ENCODE measurements at places on chromosomes 5 and 9.

- no peak for DNase-seq
Observed at GRCh38 chr5:35753500-35753899, 103.2 kb upstream of the IL7R start.

GRCh38 chr9:89854715-89855475 is 250.1 kb downstream of the GADD45G start:
- DNase-seq, result no peak

DNA sequence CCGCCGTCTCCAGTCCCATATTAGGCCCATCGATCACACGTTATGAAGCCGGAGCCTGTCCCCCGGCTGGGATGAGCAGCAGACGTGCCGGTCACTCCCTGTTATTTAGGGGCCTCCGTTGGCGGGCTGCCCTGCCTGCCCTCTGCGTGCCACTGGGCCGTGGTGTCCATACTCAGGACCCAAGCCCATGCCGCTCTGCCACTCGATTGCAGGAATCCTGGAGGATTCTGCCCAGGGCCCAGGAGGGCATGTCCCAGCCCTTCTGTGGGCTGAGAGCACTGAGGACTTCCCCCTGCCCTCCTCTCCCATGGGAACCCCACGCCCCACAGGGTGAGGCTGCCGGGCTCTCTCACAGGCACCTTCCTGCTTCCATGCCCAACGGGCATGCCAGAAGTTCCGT is 19.6 kb upstream of the LAMC3 start:
- no peak for DNase-seq

DNA sequence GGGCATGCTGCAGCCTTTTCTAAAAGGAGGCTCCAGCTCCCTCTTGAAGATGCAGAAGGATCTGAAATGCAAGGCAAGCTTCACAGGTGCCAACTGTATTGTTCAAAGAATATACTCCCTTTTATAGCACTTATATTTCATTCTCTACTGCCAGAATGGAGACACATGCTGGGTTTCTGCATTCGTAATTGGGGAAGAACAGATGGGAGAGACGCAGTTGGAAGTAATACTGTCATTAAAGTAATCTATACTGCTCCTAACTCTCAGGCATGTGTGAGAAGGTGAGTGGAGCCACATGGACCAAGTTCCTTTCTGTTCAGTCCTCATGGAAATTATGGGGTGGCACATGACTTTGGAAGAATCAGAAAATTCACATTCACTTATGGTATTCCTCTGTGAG is 226.4 kb downstream of the TRIM32 start:
- no peak for DNase-seq

DNA sequence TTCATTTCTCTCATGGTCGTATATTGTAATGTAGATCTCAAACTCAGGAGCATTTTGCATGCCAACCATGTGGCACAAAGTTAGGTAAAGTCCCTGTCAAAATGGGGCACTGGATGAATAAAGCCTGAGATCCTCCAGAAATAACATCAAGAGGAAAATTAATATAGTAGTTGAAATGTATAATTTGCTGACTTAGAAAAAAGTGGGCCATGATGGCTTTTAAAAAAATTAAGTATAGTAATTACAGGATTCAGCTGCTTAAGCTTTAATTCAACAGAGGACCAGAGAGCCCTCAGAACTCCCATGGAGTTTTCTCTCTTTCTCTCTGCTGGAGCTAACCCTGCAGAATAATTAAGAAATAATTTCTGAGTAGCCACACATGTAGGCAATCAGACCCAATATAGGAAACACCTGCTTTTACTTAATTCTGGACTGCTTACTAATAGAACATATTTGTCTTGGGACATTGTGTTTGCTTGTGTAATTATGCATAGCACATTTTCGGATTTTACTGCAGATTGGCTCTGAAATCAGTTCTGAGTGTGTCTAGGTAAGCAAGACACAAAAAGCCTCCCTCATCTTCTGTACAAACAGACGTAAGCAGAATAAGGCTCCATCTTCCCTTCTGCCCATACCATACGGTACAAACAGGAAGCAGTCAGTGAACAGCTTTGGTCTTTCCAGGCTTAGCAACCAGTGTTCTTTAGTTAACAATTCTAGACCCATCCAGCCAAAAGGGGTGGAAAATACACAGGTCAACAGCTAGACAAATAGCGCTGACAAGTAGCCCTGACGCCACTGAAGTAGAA is 26.5 kb upstream of the PCSK1 start:
- DNase-seq, result no peak

- no peak for DNase-seq
Observed at GRCh38 chr9:114449236-114449635, 56.0 kb downstream of the WHRN start.

DNA sequence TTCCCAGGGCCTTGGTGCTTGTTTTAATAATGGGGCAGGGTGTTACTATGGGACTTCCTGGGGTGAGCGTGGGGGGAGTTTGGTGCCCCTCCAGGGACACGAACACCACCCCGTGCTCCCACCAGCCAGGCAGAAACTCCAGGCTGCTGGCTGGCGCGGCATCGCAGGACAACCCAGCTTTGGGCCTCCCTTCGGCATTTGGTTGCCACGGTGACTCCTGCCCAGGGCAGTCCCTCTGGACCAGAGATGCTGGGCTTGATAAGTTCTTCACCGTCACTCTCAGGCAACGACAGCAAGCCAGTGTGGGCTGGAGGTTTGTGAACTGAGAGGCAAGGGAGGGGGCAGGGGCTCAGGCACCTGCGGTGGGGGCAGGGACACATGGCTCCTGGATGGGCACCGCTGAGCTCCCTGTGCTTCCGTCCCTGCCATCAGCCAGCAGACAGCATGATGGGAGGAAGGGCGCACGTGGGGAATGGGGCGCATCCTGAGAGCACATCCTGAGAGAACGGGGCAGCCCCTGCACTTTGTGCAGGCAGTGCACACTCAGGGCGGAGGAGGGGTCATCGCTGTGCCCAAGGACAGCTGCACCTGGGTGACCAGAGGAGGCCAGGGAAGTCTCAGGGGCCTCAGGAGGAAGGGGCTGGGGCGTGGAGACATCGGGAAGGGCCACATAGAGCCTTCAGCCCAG is 116.4 kb downstream of the RXRA start:
- DNase-seq, result no peak

DNA sequence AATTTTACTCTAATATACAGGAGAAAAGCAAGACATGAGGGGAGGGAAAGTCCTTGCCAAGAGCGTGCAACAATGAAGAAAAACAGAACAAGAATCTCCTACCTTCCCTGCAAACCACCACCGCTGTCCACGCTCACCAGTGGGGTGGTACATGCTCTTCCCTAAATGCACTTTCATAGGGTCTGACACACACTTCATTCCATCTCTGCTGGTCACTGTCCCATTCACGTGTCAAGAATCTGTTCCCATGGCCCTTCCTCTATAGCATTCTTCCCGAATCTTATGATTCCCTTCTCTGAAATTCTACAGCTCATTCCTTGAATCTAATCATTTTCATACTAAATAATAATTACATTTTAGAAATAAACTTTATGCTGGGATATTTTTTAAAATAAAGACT is 11.4 kb upstream of the DNAH5 start:
- no peak for DNase-seq

GRCh38 chr5:43314724-43315123 is 1.5 kb upstream of the HMGCS1 start:
- DNase-seq, result no peak

- no peak for DNase-seq
Observed at GRCh38 chr5:118692811-118693342, 295.5 kb downstream of the DTWD2 start.

DNA sequence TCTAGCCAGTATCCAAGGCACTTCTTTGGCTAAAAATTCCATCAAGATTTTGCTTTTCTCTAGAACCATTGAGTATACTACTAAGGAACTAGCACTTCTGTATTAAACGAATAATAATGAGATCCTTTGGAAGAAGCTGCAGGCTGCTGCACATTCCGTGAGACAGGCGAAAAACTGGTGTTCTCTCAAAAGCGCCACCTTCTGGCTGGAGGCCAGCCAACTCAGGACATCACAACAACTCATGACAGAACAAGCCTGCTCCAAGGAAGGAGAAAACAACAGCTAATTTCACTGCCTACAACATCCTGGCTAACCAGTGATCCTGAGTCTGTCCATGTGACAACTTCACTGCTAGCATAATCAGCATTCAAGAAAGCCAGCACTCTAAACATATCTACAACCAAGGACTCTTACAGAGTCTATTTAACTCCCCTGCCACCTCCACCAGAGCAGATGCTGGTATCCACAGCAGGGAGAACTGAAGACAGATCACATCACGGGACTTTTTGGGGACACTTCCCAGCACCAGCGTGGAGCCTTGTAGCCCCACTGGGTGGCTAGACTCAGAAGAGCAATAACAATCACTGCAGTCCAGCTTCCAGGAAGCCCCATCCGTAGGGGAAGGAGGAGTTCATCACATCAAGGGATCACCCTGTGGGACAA is 150.5 kb downstream of the YTHDC2 start:
- DNase-seq, result no peak

DNA sequence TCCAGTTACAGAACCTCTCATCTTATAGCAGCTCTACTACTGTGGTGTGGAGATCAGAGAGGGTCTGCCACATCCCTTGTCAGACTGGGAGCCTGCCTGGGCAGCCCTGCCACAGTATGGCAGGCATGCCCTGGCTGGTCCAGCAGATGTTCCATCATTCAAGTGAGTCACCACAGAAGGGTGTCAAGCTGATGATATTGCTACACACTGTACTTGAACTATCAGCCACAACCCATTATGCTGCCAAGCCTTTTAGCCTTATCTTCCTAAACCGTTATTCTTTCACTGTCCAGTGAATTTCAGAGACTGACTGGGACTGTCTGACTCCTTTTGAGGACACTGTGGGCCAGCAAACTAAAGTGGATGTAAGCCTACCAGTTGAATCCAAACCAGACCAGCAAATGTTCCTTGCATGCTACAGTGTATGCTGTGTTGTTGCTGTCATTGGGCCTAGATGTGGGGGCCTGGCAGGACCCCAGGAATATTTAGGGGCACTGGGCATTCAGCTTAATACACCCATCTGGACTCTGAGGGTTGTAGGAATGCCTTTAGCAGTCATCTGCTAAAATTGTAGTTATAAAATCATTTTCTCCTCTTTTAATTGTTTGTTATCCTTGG is 202.6 kb downstream of the NR3C1 start:
- DNase-seq, result peak; percentile 33

DNA sequence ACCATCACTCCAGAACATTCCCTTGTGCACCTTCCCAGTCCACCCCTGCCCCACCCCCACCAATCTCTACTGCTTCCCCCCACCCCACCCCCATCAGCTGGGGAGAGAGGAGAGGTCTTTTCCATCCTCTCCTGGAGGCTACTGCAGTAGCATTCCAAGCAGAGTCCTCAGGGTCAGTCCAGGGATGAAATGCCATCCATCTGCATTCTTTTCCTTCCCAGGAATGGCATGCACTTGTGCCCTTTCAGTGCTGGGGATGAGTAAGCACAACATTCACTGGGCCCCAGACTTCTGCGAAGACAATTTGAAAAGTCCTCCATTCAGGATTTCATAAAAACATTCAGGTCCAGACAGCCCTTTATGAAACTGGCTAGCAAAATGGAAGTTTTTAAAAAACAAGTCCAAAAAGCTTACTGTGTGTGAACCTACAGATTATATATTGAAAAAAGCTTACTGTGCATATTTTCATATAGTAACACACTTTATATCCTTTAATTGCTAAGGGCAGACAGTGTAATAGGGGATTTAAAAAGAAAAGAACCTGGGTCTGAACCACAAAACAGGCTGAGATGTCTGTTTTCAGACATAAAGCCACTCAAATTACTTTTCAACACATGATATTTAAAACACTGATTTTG is 50.0 kb upstream of the GOLPH3 start:
- no peak for DNase-seq

GRCh38 chr5:128111818-128112448 is 28.4 kb downstream of the SLC12A2 start:
- no peak for DNase-seq

- DNase-seq, result peak; percentile 79
Observed at GRCh38 chr5:144205141-144205551, 34.5 kb downstream of the KCTD16 start.

GRCh38 chr5:5487585-5488360 is 65.3 kb downstream of the ICE1 start:
- DNase-seq, result no peak

DNA sequence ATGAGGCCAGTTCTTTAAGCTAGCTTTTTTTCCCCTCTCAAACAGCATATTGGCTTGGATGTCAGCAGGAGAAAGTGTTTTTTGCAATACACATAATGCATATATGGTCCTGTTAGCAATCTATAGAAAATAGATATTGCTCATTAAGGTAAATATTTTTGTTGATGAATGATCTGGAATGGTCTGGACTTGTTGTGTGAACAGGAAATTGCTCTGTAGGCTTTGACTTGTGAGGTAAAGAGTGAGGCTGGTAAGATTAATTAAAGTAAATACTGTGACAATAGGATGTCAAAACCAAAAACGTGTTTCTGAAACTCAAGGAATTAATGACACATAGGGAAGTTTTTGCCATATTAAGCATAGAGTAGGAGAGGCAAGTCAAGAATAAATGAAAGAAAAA is 176.0 kb downstream of the TRIO start:
- DNase-seq, result no peak

DNA sequence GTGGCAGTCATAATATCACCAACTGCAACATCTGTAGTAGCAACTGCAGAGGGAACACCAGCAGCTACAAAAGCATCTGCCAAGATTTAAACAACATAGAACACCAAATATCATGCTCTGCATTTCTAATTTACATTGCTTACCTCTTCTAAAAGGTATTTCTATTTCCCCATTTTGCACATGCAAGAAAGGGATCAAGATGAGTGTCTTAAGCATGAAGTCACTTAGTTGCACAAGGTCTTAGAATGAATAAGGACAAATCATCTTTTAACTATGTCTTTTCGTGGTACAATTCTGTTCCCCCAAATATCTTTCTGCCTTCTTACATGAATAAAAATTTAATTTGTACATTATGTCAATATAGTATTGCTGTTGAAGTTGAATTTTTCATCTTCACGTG is 1746.4 kb downstream of the EFNA5 start:
- DNase-seq, result no peak

DNA sequence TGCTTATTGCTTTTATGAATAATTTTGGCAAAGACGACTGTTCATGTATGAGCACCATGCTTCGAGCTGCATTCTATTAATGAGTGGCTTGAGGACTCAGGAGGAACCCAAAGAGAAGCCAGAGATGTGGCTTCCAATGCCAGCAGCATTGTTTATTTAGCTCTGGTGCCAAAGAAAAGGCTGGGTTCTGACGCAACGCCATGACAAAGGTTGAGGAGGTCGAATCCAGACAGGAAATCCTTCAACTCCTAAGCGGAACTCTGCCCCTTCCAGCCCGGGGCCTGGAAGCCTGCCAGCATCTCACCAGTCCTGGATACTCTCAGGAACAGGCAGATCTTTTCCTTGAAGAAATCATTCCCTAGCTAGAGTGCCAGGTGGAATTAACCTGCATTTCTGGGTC is 104.4 kb downstream of the ARHGAP26 start:
- peak; percentile 91 for DNase-seq

GRCh38 chr5:24094081-24094679 is 550.6 kb downstream of the CDH10 start:
- no peak for DNase-seq

- no peak for DNase-seq
Observed at GRCh38 chr9:105248691-105249090, 4.2 kb downstream of the SLC44A1 start.

- no peak for DNase-seq
Observed at GRCh38 chr5:123178683-123179082, 89.6 kb downstream of the PRDM6 start.

GRCh38 chr9:129412814-129413536 is 207.9 kb downstream of the C9orf50 start:
- peak; percentile 94 for DNase-seq

GRCh38 chr5:125189531-125189941 is 443.1 kb upstream of the ZNF608 start:
- DNase-seq, result no peak

All from tibial artery (tissue), 4 donors.